ENCODE measurements at places on chromosomes 16 and 17. TPM values are rescaled to one million over a fixed set of nuclear protein-coding genes. Genes with fewer than 3 reads are reported as not detected.

CNTNAP4 gene
- total RNA-seq: not detected

CACNG4 gene
- 10.3 TPM for total RNA-seq

CACNG1 gene
- 0.22 TPM for total RNA-seq

ENO3 gene
- total RNA-seq: 44.2 TPM

TMC7 gene
- 5.3 TPM for total RNA-seq

Measured in A549 treated with AZD2906 at 1 μM for 4 hours (cell line).